Stimulated activated naive CD4-positive, alpha-beta T cell treated with Interleukin-2 at 50 U/mL for 16 hours (primary cell): ENCODE measurements at places on chromosomes 13 and 19.

DNA sequence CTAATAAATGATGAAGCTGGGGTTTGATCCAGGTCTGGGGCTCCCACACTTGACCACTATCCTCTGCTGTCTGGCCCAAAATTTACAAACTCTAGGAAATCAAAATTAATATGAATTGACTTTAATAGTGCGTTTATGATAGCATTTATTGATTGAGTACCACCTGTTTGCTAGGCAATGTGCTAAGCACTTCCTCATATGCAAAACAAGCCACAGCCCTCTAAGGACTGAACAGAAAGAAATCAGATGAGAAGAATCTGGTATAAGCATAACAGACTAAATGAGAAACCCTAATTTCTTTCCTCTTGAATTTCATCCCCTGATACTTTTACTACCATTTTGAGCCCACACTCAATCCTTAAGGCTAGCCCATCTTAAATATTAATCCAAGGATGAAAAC lies 6.6 kb upstream of the MLNR start:
- no peak for DNase-seq

DNA sequence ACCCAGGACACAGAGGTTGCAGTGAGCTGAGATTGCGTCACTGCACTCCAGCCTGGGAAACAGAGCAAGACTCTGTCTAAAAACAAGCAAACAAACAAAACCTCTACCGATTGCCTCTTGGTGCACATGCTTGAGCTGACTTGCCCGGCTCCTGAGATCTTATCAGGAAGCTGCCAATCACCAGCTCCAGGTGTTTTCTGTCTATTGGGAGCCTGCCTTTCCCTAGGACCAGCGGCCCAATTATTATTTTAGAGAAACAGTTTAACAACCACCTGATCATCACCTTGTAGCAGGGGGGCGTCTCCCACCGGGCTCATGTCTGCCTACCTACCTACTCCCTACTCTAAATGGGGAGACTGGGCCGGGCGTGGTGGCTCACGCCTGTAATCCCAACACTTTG lies 10.8 kb downstream of the CLEC4M start:
- DNase-seq: no peak

GRCh38 chr13:33264620-33264978 lies 21.0 kb downstream of the STARD13 start:
- no peak for DNase-seq

- DNase-seq: no peak
Measured at GRCh38 chr13:108276060-108276459, 6.5 kb downstream of the TNFSF13B start.

- DNase-seq: no peak
Measured at GRCh38 chr19:12095111-12095790, 30.7 kb downstream of the ZNF844 start.

DNA sequence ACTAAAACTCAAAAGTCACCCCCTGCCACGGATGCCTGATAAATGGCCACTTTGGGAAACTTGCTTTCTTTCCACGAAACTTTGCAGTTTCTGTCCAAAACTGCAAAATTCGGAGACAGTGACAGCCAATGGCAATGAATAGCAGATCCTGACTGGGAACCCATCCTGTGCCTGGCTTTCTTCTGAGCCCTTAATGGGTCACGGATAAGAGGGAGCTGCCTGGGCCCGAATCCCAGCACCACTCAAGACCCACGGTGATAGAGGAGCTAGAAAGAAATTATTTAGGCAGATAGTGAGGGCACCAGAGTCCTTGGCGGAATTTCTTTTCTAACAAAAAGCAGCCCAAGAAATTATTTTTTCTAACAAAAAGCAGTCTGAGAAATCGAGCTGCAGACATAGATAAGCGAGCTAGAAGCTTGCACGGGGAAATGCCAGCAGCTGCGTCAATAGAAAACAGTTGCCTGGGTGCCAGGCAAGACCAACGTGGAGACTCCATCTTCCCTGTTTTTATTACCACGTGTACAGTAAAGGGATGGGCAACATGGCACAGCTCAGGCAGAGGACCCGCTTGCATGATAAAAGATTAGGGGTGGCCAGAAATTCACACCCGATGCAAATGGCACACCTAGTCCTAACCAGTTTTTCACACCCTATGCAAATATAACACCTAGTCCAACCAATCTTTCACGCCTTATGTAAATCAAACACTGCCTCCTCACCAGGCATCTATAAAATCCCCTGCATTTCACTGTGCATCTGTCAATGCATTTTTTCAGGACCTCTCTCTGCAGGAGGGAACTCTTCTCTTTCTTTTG lies 7.1 kb upstream of the HSH2D start:
- DNase-seq: no peak

DNA sequence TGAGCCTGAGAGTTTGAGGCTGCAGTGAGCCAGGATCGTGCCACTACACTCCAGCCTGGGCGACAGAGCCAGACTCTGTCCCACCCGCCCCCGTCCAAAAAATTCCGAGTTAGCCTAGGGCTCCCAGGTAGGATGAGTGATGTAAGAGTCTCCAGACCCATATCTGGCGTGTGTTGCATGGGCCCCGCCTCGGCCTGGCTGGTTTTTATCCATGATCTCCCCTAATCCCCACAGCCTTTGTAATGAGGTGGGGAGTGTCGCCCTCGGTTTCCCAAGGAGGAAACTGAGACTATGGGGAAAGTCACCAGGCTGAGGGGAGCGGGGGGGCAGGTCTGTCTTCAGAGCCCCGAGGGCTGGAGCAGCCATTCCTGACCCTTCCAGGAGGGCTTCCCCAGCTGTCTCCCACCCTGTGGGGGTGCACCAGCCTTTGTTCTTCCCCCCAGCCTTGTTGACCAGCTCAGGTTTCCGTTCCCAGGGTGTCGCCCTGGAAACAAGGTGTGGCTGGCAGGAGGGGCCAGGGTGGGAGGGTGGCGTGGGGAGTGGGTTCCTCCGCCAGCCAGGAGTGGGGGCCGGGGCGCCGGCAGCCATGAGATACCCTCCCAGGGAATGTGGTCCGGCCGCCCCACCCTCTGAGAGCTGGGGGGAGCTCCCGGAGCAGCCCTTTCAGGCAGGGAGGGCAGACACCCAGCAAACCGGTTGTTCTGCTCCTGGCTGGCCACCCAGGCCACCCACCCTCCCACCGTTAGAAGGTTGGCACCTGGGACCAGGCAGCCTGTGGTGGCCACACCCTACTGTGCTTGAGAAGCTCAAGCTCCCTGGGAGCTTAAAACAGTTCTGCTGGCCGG lies 11.5 kb downstream of the MYH14 start:
- no peak for DNase-seq

DNA sequence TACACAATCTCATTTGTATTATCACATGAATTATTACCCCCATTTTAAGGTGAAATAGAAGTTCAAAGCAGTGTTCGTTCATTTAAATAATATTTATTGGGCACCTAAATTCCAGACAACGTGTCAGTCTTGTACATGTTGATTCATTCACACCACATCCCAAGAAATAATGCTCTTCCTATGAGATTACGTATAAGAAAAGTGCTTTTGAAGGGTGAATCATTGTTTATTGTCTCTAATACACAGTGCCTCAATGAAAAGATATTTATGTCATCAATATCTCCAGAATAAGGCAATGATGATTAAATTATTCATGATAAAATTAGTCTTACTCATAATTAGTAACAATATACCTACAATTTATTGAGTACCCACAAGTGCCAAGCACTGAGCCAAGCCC lies 35.6 kb downstream of the CLDN10 start:
- no peak for DNase-seq

DNA sequence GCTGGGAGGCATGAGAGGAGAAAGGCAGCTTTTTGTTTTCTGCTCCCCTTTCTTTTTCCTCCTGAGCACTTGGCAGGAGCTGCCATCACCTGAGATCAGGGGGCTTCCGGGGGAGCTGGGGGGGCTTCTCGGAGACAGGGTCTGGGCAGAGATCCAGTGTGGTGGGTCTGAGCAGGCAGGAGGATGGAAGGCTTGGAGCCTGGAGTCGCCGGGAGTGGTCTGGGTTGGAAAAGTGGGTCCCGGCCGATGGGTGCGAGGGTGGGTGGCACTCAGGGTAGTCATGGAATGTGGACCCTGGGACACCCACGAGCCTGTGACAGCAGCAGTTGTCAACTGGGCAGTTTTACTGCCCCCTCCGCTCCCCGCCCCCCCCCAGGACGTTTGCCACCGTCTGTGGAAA lies 2.2 kb upstream of the ADM5 start:
- DNase-seq: no peak

DNA sequence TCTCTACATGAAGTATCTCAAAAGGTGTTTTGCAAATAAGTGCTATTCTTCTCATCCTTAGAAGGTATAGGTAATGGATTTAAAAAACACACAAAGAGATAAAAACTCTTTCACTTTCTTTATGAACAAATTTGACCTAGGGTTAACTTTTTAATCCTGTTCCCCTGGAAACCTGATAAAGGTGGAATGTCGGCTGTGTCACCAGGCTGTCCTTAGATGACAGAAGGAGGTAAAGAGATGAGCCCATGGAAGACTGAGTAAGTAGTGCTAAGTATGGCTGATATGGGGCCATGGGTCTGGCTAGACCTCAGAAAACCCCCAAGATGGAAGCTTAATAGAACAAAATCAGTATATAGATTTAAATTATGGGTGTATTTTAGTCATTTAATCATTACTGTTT lies 153.8 kb upstream of the LSM14A start:
- no peak for DNase-seq

DNA sequence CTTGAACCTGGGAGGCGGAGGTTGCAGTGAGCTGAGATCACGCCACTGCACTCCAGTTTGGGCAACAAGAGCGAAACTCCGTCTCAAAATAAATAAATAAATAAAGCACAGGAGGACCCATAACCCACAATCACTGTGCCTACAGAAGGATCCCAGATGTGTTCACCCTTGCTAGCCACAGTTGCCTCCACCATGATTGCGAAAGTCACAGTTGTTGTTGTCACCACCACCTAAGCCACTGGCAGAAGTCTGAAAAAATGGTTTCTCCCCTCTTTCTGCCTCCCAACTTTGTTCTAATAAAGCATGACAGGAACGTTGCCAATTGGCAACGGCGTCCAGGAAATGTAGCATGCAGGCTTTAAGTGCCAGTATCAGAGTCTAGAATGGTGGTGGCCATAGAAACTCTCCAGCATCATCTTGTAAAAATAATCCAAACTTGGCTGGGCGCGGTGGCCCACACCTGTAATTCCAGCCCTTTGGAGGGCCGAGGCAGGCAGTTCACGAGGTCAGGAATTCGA lies 2.2 kb upstream of the EPS15L1 start:
- no peak for DNase-seq

GRCh38 chr19:18301718-18302111 lies 20.3 kb upstream of the JUND start:
- no peak for DNase-seq

DNA sequence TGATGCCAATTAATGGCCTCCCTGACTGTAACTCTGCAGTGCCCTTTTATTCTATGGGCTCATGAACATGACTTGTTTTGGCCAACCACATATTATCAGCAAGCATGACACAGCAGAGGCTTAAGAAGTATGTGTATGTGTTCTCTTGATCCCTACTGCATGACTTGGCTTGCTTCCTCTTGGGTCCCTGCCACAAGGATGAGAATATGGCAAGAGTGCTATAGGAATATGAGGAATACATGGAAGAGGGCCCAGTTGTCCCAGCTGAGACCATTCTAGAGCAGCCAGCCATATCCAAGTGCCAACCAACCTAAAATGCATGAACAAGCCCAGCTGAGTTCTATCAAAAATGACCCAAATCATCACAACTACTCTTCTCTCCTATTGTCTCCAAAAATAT lies 576.7 kb upstream of the PCDH9 start:
- DNase-seq: no peak

DNA sequence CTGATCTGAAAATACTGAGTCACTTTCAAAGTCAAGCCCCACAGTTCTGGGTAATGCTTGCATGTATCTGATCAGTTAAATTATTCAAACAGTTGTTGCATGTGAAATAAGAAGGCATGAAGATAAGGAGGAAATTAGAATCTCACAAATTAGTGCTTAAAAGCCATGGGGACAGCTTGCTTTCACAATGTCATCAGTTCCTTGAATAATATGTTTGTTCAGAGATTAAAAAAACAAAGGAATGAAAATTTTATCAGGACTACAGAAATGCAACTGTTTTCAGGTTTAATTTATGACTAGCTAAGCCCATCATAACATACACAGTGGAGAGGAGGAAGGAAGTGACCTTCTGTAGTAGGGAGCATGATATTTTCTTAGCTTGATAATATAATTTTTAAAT lies 150.1 kb downstream of the OXGR1 start:
- no peak for DNase-seq

DNA sequence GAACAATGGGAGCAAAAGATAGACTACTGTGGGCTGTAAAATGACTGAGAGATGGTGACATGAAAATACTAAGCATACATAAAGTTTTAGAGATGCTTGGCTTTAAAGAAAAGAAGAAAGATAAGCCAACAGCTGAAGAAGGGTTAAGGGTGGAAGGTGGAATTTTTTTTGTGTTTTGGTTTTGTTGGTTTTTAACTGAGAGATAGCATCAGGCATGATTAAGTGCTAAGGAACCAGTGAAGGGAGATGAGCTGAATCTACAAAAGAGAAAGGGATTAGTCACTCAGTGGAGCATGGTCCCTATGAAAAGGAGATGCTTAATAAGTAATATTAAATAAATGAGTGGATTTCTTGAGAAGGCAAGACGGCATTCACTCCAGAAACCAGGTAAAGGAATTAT lies 12.5 kb upstream of the TBC1D4 start:
- DNase-seq: no peak

DNA sequence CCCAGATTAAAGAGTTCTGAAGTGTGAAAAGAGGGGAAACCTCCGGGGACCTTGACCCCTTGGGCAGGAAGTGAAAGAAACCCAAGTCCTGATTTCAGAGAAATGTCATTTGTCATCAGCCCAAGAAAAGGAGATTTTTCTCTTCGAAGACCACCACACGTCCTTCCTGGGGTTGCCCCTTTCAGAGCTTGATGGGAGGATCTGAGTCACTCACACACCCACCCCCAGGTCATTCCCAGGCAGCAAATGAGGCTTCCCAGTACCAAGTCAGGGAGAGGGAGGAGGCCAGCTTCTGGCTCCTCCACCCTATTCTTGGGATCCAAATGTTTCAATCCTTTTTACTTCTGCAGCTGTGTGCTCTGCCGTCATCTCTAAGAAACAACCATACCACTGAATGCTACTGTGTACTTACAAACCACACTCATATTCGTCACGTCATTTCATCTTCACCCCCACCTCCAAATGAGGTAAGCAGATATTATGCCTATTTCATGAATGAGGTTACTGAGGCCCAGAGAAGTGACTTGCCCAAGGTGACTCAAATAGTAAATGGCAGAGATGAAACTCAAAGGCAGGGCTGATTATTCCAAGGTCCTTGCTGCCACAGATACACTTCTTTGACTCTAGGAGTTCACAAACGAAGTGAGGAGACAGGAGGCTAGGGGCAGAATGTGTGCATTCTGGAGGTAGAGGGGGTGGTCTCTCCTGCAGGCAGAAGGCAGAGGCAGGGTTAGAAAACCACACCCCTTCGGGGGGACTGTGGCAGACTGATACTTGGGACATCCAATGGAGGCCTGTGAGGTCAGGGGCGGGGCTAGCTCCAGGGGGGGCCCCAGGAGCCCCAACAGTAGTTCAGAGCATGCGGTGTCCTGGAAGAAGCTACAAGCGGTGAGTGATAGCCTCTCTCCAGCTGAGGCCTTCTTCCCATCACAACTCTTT lies 5.0 kb upstream of the KMT2B start:
- DNase-seq: peak; percentile 53

- peak; percentile 81 for DNase-seq
Measured at GRCh38 chr19:46016426-46017094, 6.3 kb downstream of the PGLYRP1 start.
